Stimulated activated CD4-positive, alpha-beta T cell treated with anti-CD3 and anti-CD28 coated beads, Interleukin-12 subunit alpha, Interleukin-12 subunit beta, amount 100 ng/mL, for 24 hours (primary cell): ENCODE measurements at places on chromosomes 3 and 15.

DNA sequence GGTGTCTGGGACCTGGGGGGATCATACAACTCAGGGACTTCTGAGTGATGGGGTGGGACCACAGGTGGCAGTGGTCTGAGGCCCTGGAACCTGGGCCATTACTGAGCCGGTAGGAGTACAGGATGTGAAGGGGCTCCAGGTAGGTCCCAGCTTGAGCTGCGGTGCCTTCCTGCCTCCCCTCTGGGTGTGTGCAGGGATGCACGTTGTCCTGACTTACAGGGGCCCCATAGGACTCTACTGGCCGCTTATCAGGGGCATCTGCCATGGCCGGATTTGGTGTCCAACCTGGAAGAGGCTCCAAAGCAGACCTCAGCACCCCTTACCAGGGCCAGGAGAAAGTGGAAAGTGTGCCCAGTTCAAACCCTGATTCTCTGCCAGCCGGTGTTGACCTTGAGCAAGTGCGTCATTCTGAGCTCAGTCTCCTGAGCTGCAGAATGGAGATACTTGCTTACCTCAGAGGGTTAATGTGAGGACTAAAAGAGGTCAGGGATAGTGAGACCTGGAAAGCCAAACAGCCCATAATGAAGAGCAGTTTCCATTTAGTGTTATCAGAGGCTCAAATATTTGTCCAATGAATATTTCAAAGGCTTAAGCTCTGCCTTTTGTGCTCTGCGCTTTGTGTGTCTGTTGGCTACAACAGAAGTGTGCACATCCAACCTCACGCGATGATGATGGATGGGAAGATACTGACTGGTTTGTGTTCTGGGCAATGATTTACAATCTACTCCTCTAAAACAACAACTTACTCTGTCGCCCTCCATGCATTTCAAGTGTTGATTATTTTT is 35.4 kb upstream of the ESYT3 start:
- DNase-seq: no peak

- DNase-seq: peak; percentile 37
Observed at GRCh38 chr3:186825294-186825821, 17.2 kb upstream of the ADIPOQ start.

DNA sequence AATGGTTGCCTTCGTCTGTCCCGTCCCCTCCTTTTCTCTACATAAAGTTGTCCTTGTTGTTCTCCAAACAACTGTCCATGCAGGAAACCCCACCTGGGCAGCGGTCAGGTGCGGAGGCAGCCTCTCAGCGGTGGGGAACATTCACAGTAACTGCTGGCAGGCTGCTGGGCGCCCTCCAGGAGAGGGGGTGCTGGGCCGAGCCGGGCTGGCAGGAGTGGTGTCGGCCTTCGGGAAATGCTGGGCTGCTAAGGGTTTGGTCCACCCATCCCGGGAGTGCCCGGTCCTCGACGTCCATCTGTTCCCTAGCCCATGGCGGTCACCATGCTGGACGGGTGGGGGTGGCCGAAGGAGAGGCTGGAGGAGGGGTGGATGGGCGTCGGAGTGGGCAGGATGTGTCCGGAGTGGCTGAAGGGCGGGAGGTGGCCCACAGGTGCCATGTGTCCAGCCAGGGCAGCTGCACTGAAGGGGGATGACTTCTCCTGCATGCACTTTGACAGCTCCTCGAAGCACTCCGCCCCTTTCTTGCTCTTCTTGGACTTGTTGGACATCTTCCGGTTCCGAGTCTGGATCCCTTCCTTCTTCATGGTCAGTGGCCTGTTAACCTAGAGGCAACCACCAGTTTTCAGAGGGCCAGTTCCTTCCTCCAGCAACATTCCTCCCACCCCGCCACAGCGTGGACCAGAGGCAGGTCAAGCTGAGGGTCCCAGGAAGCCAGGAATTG is 12.1 kb downstream of the GATA2 start:
- DNase-seq: no peak

GRCh38 chr15:62969442-62970089 is 73.0 kb upstream of the TPM1 start:
- no peak for DNase-seq

DNA sequence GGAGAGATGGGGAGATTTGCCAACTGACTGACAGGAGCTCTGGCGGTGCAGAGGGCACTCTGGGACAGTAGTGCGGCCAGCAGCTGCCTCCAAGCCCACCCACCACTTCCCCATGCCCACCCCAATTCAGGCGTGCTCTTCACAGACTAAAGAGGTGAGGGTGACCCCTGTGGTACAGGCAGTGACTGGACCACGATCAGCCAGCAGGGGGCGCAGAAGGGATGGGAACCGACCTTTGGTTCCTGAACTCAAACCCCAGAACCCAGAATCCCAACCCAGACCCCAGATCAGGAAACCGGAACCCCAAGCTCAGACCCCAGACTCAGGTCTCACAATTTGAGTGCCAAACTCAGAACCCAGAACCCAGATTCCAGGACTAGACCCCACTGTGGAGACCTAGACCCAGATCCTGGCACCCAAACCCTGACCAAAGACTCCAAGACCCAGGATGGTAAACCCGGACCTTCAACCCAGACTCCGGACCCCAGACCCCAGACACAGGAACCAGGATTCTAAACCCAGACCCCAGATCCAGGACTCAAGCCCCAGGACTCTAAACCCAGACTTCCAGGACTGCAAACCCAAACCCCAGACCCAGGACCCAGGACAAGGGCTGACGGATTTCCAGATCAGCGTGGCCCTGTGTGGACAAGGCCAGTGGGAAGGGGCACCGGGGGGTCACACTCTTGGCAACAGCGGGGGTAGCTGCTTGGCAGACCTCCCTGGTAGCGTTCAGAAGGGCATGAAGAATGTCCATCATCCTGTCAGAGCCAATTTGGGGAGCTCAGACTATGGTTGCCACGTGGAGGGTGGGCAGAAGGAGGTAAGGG is 3.7 kb upstream of the MYL3 start:
- DNase-seq: peak; percentile 67
